Colonic mucosa (tissue), 4 donors: ENCODE measurements at places on chromosomes 7 and 10. TPM values are rescaled to one million over a fixed set of nuclear protein-coding genes. Genes with fewer than 3 reads are reported as not detected.

VTI1A gene
- total RNA-seq, result 38.6 TPM

- no peaks in the 10 kb centered on the region for H3K4me1 ChIP-seq
- no peak for DNase-seq
- no peak overlapping the region for H3K4me3 ChIP-seq
- no peaks in the 10 kb centered on the region for H3K36me3 ChIP-seq
- peaks cover 9% of the 10 kb centered on the region for H3K27me3 ChIP-seq
- H3K27ac ChIP-seq, result no peak overlapping the region
Observed at GRCh38 chr7:101650579-101651081, 21.5 kb upstream of the MYL10 start.

C10orf67 gene
- not detected for total RNA-seq

DNA sequence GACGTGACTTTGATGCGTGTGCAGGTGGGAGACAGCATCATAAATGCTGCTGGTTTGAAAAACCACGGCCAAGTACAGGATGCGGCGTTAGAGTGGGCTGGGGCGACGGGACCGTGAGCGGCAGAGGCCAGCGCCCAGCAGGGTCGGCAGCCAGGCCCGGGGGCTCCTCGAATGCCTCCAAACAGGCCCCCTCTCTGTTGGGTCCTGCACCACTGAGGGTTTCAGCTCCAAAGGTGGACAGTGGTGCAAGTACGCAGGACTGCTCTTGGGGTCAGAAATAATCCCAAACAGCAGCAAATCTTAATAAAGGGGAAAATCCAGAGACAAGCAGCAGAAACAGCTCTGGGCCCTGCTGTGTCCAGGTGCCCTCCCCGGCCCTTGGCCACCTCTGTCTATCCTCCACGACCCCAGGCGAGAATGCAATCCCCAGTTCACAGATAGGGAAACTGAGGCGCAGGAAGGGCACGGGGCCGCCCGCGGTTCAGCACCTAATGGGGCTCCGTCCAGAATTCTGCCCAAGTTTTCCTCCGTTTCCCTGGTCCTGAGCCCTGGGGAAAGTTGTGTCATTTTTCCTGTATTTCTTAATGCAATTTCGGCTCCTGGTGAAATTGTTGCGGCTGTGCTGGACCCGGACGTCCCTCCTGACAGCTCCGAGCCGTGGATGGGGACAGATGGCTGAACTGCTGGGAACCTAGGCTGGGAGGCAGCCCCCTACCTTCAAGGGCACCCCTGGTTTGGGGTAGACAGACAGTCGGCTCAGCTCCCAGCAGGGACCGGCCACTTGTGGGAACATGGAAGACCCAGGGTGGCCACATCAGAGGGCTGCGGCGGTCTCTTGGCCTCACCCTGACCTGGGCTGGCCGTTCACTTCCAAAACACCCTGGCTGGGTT, 97.4 kb downstream of the FOXL3 start:
- no peak overlapping the region for H3K4me3 ChIP-seq
- no peak overlapping the region for H3K27ac ChIP-seq
- no peaks in the 10 kb centered on the region for H3K4me1 ChIP-seq
- H3K27me3 ChIP-seq, result no peaks in the 10 kb centered on the region
- no peaks in the 10 kb centered on the region for H3K36me3 ChIP-seq

- no peak for DNase-seq
- H3K4me1 ChIP-seq, result no peaks in the 10 kb centered on the region
- no peak overlapping the region for H3K4me3 ChIP-seq
- no peaks in the 10 kb centered on the region for H3K27me3 ChIP-seq
Observed at GRCh38 chr7:265998-266850, 23.7 kb upstream of the FOXL3 start.

STN1 gene
- total RNA-seq, result 18.3 TPM

- H3K36me3 ChIP-seq, result no peaks in the 10 kb centered on the region
- H3K27me3 ChIP-seq, result no peaks in the 10 kb centered on the region
- no peak overlapping the region for H3K27ac ChIP-seq
- H3K4me3 ChIP-seq, result no peak overlapping the region
- H3K4me1 ChIP-seq, result no peaks in the 10 kb centered on the region
- no peak for DNase-seq
Observed at GRCh38 chr7:80273327-80273726, 138.7 kb downstream of the GNAI1 start.

- no peaks in the 10 kb centered on the region for H3K36me3 ChIP-seq
- no peaks in the 10 kb centered on the region for H3K27me3 ChIP-seq
- no peak overlapping the region for H3K27ac ChIP-seq
- no peak for DNase-seq
- no peaks in the 10 kb centered on the region for H3K4me1 ChIP-seq
- H3K4me3 ChIP-seq, result no peak overlapping the region
Observed at GRCh38 chr7:158362912-158363905, 224.4 kb downstream of the PTPRN2 start.
